DMS79 (cell line): ENCODE measurements at places on chromosomes 5 and 9.

DNA sequence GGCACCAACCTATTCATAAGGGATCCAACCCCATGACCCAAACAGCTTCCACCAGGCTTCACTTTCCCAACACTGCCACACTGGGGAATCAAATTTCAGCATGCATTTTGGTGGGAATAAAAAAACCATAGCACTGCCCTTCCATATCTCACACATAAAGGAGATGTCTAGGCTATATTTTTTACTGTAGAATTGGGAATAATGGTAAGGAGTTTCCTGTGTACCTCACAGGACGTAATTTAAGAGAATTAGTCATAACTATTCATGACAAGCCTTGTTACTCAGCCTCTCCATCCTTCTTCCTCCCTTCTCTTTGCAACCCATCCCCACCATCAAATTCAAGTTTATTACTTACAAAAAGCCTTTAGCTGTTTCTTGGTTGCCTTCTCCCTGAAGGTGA is 352.1 kb downstream of the MLLT3 start:
- DNase-seq = no peak

- no peak for DNase-seq
These were observed 1.4 kb upstream of the NKD2 start for GRCh38 chr5:1007221-1007680.

DNA sequence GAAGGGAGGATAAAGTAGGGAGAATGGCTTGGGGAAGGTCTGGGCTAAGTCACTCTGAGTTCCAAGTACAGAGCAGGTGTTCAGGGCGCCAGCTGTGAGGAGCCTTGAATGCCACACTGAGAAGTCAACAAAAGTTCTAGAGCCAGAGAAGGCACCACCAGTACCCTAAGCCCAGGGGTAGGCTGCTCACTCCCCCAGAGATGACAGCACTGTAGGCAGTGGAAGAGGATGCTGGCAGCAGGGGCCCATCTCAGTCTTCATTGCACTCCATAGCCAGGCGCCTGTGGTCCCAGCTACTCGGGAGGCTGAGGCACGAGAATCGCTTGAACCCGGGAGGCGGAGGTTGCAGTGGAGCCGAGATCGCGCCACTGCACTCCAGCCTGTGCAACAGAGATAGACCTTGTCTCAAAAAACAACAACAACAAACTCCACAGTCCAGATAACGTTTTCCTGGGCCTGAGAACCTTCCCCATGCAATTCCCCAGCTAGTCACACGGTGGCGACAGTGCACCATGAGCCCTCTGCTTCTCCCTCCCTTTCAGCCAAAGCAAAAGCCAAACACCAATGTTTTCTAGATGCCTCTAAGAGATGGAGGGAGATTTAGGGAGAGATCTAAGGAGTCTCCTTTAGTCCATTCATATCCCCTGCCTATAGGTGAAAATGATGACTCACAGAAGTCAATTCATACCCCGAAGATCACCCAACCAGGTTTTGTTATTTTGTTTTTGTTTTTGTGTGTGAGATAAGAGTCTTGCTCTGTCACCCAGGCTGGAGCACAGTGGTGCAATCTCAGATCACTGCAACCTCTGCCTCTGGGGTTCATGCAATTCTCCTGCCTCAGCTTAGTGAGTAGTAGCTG is 19.8 kb upstream of the NSD1 start:
- peak; percentile 6 for DNase-seq

DNA sequence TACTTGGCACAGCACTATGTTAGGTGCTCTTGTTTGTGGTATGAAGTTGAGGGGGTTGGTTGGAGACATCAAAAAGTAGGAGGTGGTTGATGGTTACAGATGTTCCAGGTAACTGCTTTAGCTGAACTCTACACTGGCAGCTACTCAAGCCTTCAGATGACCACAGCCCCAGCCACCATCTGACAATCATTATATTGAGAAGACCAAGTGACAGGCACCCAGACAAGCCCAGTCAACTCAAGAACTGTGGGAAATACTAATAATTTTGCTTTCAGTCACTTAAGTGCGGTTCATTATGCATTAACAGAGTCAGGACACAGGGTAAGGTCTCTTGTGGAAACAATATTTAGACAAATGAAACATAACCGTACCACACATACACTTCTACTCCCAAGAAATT is 38.9 kb upstream of the SLIT3 start:
- no peak for DNase-seq

GRCh38 chr9:28539434-28540070 is 966.3 kb upstream of the C9orf72 start:
- DNase-seq = no peak

- DNase-seq = no peak
These were observed 153.8 kb downstream of the AUH start for GRCh38 chr9:91207729-91208418.

DNA sequence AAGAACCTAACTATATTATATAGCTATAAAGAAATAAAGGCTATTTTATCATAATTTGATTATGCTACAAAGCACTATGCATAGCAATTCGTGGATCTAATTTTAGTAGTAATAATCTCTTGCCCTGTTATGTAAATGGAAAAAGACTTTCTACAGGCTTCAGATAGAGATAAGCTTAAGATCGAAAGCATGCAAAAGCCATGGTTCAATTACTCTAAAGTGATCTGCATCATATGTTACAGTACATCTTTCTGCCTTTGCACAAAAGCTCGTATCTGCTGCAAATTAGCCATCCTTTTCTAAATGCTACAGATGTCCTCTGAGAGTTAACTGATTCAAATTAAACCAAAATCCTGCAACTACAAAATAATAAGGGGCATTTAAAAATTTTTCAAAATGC is 234.8 kb upstream of the TMEM161B start:
- DNase-seq = no peak

DNA sequence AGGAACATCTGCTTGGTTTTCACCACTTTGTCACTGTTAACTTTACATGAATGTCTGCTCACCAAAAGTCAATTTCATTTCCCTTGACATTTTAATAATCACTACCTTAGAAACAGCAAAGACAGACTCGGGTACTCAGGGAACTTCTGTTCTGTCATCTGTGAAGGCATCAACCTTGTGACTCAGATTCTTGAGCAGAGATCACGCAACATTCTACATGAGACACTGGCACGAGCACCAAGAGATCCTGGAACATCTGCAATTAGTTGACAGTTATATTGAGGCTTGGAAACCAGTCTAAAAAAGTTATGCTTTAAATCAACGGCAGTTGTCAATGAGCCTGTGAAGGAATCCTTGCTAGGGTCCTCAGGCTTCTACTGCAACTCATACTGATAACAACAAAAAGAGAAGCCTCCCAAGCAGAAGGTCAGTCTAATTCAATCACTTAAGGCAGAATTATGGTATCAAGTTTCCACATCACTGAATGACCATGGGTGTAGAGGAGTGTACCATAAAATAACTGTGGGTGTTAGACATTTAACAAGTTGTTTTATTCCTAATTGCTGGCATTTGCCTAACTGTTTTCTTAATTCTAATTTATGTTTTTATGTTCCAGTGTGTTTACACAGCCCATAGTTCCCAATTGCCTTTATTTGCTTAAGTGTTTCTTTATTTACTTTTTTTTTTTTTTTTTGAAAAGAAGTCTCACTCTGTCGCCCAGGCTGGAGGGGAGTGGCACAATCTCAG is 3.3 kb upstream of the PBX3 start:
- DNase-seq = no peak

DNA sequence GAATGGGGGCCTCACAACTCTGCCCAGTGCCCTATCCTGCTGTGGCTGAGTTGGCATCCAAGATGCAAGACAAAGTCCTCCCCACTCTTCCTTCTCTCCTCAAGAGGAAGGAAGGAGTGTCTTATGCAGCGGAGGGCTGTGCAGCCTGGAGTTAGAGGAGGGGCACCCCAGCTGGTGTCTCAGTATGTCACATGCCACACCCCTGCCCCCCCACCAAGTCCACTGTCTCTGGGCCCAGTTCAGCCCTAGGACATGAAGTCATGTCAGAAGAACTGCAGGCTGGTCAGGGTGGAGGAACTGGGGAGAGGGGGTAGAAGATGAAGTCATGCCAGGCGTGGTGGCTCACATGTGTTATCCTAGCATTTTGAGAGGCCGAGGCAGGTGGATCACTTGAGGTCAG is 28.0 kb upstream of the SLC28A3 start:
- no peak for DNase-seq

GRCh38 chr5:127562252-127562651 is 44.8 kb downstream of the PRRC1 start:
- DNase-seq = no peak

DNA sequence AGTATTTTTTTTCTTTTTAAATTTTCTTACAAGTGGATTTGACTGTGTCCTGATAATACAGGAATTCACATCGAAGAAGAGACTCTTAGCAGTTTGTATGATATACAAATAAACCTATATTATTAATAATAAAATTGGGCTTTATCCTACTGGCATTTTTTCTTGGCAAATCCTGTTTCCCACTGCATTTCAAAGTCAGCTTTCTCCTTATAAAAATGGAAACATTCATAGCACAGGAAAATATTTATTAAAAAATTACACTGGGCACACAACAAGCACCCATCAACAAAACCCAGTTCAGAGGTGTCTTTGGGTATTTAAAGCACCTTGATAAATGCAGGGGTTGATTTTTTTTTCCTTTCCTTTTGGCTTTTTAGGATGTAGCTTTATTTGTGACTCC is 200.9 kb downstream of the MEF2C start:
- DNase-seq = no peak

GRCh38 chr5:119288379-119289033 is 67.3 kb upstream of the TNFAIP8 start:
- DNase-seq = no peak

GRCh38 chr5:178580271-178580955 is 9.8 kb downstream of the COL23A1 start:
- DNase-seq = no peak

DNA sequence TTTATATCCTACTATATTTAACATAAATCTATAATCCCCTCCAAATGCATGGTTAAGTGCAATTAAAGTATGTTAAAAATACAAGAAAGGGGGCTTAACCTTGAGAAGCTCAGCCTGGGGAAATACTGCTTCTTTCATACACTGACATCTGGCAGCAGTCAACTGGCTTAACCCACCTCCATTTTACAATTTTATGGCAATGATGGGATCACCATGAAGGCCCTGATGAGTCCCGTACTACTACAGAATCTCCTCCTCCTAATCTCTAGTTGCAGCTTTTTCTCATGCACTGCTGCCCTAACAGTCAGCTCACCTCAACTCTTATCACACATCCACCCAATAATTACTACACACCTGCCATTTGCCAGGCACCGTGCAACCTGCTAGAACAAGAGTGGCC is 40.9 kb downstream of the ZNF608 start:
- no peak for DNase-seq

DNA sequence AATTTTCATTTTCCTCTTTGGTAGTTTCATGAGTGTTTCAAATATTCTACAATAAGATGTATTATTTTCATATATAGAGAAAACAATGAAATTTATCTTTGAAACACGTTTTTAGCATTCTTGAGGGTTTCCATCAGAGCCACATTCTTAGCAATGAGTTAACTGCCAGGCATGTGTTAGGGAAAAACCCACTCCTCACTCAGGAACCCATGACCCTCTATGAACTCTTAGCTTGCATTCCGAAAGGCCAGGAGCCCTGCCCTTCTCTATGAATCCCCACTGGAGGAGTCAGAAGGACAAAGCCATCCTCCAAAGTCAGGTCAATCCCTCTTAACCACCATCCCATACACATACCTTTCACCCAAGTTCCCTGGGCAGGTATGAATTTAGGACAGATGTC is 57.5 kb downstream of the ADAMTS12 start:
- no peak for DNase-seq

DNA sequence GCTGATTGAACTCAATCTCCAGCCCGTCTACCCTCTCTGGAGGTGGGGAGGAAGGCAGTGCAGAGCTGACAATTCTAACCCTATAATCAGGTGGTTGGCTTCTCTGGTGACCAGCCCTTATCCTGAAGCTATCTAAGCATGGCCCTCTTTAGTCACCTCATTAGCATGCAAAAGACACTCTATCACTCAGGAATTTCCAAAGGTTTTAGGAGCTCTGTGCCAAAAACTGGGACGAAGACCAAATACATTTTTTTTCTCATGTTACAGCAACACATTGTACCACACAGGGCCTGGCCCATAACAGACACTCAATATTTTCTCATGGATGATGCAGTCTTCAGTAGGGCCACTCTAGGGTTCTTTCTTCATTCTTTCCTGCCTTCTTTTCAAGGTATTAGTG is 118.8 kb upstream of the VLDLR start:
- no peak for DNase-seq

GRCh38 chr9:127586537-127586936 is 25.5 kb upstream of the STXBP1 start:
- DNase-seq = peak; percentile 71

DNA sequence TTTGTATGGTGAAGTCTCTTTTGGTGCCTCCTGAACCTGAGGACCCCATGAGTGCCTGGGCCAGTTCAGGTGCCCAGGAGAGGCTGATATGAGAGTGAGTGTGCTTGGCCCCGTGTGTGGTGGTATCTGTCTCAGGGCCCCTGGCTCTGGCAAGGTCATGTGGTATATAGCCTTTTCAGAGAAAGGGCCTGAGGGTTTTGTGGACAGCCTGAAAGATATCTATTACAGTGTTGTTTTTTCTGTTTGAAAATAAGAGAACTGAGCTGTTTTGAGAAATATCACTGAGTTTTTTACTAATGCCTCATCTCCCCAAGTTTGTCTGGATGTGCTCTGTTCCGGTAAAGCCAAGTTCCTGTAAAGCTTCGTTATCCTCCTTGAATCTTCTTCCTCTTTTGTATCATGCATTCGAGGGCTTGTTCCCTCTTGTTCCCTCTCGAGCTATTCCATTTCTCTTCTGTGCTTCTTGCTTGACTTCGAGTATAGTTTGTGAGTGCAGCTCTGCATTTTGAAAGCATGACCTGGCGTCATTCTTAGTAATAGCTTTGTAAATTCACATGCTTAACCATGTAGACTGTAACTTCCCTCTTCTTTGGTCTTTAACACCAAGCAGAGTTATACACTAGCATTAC is 122.3 kb downstream of the MAST4 start:
- no peak for DNase-seq

GRCh38 chr5:68818870-68819269 is 274.9 kb upstream of the SLC30A5 start:
- DNase-seq = no peak

DNA sequence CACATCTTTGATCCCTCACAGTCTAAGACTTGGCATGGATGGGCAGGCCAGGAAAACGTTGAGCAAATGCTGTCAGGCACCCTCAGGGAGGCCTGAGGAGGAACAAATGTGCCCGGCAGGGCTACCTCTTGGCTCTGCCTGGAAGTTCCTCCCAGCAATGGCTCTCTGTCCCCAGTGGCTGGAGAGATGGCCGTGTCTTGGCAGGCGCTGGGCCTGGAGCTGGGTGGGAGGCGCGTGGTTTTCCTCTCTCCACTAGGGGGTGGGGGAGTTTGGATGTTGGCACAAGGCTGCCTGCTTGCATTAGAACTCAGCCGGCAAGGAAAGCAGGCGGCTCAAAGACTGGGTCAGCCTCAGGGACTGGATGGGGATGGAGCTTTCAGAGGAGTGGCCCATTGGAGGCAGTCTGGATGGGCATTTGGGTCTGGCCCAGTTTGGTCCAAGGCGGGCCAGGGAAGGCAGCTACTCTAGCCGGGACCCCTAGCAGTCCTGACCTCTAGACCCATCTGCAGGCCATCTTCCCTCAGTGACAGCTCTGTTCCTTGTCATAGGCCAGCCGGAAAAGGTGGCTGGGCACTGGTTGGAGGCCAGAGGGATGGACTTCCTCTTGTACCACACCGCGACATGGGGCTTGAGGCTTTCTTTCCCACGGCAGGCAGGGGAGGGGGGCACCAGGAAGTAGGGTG is 68.2 kb upstream of the STC2 start:
- no peak for DNase-seq

- no peak for DNase-seq
These were observed 168.0 kb upstream of the POU5F2 start for GRCh38 chr5:93909356-93909755.
